ENCODE measurements at places on chromosomes 3 and 15.
A peak's percentile ranks its signal among the peaks of the same experiment; 100 is the strongest.

DNA sequence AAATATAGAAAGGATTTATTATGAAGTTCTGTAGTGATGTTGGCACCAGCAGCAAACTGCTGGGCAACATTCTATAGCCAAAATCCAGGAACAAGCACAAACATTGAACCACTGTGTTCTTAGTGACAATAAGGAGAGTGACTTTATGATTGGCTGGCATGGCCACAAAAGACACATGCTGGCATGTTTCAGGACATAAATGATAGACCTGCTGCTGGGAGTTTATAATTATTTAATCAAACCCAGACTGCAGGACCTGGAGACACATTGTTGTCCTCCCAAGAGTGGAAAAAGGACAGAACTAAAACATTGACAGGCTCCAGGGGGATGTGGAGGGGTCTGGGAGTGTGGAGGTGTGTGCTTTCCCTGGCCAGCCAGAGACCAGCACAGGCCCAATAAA is 255.3 kb upstream of the LRTM1 start:
- no peak for DNase-seq

DNA sequence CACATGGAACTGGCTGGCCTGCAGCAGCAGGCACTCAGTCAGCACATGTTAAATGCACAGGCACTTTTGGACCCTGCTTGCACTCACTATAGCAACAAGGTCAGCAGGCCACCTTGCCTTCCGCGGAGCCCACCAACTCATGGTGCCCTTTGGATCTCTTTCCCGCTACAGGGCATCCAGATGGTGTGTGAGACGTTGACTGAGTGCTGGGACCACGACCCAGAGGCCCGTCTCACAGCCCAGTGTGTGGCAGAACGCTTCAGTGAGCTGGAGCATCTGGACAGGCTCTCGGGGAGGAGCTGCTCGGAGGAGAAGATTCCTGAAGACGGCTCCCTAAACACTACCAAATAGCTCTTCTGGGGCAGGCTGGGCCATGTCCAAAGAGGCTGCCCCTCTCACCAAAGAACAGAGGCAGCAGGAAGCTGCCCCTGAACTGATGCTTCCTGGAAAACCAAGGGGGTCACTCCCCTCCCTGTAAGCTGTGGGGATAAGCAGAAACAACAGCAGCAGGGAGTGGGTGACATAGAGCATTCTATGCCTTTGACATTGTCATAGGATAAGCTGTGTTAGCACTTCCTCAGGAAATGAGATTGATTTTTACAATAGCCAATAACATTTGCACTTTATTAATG is 85.0 kb downstream of the TGFBR2 start:
- DNase-seq: no peak

DNA sequence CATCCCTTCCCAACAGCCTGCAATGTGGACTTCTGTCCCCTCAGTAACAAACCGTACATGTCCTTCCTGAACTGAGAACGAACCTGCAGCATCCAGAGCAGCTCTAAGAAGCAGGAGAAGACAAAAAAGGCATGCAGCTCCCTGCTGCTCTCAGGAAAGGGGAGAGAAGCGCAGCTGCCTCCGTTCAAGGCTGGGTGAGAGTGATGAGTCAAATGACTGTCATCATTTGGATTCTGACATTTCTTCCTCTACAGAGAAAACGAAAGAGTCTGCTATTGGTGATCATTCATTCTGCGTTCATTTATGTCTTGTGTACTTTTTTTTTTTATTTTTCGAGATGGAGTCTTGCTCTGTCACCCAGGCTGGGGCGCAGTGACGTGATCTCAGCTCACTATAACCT is 677.8 kb downstream of the FHIT start:
- DNase-seq: no peak

- no peak for DNase-seq
These were observed 541.0 kb downstream of the PLOD2 start for GRCh38 chr3:145620002-145620401.

GRCh38 chr3:135050536-135050935 is 255.5 kb downstream of the EPHB1 start:
- DNase-seq: no peak

GRCh38 chr15:49625460-49626036 is 4.7 kb downstream of the DTWD1 start:
- no peak for DNase-seq

DNA sequence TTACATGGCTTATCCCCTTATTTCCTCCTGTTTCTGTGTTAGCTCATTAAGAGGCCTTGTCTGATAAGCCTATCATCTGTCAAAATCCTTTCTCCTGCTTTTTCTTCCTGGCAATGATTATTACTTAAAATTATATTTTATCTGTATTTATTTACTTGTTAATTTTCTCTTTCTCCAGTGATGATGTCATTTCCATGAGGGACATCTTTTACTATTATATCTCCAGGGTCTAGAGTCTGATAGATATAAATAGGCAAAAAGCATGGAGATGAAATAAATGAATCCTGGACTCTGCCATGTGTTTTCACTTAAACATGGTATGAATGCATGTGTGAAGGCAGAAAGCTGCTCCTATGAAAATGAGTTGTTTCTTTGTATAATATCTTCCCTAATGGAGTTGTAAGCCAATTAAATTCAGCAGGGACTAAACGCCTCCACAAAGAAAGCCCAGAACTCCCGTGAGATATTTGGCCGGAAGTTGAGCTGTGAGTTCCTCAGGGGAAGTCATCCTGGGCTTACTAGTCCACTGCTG is 375.2 kb downstream of the TUSC7 start:
- no peak for DNase-seq

DNA sequence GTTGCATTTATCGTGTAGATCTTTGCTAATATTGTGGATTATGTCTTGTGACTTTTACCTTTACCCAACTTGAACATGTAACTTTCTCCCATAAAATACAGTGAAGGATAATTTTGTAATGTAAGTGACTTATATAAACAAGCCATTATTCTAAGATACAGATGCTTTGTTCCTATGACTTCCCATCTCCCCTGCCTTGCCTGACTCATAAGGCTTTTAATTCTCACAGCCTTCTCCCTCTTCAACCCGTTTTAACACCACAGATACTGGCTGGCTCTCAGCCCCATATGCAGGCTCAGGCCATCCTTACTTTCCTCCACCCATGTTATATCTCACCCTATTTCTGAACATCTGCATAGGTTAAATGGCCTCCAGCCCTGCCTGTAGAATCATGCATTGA is 4.1 kb downstream of the CCNDBP1 start:
- DNase-seq: no peak

GRCh38 chr15:27989427-27989826 is 109.7 kb downstream of the OCA2 start:
- DNase-seq: no peak

DNA sequence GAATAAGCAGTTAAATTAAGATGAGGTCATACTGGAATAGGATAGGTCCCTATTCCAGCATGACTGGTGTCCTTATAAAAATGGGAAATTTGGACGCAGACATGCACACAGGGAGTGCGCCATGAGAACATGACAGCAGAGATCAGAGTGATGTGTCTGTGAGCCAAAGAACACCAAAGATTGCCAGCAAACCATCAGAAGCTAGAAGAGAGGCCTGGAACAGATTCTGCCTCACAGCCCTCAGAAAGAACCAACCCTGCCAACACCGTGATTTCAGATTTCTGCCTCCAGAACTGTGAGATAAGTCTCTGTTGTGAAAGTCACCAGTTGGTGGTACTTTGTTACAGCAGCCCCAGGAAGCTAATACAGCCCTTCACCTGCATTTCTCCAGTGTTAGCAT is 34.7 kb downstream of the EPHB1 start:
- DNase-seq: no peak

DNA sequence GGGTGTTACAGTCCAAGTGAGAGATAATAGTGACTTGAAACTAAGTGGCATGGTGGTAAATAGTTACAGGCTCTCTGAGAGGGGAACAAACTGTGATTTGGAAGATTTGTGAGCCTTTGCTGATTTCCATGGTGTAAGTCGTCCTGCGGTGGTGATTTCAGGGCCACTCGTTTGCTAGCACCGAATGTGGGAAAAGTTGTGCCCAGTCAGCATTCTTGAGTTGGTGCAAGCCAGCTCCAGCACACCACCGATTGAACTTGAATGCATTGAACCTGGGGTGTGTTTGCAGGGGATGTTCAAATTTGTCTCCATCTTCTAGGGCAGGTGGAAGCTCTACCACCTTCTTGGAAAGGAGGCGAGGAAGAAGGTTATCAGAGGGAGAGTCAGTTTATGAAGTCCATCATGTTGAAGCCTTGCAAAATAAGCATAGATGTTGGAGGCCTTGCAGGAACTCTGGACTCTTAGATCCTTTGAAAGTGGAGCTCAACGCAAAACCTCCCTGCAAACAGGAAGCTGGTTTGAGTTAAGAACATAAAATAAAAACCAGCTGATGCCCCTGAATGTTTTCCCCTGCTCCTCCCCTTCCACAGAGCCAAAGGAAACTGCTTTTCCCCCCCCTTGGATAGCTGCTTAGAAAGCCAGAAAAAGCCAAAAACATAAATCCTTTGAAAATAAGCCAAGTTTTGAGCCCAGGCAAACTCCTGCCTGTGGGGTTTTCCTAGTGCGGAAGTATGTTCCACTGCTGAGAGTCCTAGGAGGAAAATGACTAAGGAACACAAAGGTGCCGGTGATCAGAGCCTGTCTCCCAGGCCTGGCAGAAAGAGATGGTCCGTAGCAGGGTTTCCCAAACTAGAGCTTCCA is 21.9 kb downstream of the MAPKBP1 start:
- no peak for DNase-seq

DNA sequence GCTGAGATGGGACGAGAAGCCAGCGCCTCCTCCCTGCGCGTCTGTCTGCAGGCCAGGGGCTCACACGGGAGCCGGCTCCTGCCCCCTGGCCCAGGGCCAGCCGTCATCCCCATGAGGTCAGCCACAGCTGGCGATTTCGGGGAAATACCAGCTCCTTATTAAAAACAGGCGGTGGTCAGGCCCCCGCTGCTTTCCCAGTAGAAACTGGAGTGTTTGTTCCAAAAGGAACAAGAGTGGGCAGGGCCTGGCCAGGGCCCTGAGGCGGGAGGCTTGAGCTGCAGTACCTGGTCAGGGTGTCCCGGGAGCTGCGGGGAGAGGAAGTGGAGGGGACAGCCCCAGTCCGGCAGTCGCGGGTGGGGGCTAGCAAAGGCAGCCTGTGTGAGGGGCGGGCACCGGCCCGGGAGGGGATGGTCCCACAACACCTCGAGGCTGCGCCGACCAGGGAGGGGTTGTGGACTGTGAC is 17.8 kb downstream of the MYL3 start:
- DNase-seq: no peak

- no peak for DNase-seq
These were observed 183.7 kb upstream of the KCNH8 start for GRCh38 chr3:18964640-18965039.

DNA sequence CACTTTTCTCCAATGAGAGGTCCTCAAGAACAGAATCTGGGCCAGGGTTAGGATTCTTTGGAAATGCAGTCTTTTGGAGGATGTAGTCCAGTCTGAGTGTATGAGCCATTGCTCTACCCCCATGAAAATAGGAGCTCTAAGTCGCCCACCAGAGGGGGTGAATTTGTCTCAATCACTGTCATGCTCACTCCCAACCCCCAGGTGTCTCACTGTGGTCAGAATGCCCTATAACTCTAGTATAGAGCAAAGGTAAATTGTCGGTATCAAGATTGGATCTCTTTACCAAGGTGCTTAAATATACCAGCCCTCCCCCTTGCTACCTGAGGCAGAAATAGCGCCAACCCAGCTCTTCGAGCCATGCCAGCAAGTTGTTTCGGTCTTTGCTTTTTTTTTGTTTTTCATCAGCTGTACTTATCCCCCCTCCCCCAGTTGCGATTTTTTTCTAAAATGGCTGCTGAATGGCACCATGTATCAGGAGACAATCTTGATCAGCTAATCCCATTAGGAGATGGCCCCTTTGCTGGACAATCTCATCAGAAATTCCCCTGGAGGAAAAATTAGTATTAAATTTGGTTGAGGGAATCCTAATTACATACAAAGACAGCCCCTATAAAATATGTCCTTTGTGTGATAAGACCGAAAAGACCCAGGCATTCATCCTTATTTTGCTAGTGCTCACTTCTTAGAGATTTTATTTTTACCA is 130.7 kb downstream of the EBLN2 start:
- DNase-seq: peak; percentile 66

GRCh38 chr3:152203652-152204051 is 65.1 kb upstream of the MBNL1 start:
- DNase-seq: no peak

GRCh38 chr3:139217633-139218032 is 126.2 kb upstream of the MRPS22 start:
- DNase-seq: no peak

DNA sequence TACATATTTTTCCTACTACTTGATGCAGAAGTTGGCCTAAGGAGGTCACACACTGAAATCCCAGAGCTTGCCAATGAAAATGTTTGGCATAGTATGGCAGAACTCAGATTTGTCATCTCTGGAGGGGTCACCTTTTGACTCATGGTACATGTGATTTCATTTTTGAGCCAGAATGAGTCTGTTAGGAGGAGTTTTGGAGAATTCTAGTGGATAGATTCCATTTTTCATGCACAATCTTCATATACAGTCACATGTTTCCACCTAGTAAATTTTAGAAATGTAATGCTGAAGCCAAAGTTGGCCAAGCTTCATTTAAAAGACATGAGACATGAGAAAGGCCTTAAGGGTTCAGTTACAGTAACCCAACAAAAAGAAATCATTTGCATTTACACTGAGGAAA is 97.8 kb upstream of the IGSF10 start:
- DNase-seq: no peak

GRCh38 chr15:74482661-74483060 is 21.7 kb upstream of the UBL7 start:
- DNase-seq: no peak

GRCh38 chr3:71752831-71753700 is 589 bp upstream of the GPR27 start:
- DNase-seq: no peak

DNA sequence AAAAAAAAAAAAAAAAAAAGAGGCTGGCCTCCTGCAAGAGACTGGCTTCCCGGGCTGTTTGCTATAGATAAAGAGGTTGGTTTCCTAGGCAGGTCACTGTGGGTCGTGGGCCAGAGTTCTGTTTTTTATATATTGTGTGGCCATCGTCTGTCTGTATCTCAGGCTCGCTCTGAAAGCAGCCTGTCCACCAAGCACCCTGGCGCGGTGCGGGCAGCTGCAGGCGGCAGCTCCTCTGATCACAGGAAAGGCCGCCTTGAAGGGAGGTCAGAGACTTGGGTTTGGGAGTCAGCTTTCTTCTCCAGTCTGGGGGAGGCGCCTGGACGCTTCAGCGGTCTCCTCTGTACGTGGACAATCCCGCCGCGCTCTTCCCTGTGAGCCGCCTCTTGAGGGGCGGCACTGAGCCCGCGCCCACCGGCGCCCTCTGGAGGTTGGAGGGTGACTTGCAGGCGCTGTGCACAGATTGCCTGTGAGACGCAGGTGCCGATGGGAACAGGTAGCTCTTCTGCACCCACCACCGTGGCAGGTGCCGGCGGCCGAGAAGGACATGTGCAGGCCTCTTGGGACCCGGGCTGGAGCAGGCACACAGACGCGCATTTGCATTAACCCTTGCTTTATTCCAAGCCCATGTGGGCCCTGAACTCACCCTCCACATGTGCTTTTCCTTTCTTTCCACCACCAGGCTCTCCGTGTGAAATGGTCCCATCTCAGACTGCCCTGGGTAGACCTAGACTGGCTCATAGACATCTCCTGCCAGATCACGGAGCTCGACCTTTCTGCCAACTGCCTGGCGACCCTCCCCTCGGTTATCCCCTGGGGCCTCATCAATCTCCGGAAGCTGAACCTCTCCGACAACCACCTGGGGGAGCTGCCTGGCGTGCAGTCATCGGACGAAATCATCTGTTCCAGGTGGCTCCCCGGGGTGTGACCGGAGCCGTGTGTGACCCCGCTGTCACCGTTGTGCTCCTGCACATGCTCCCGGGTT is 89.3 kb downstream of the LRRK1 start:
- peak; percentile 61 for DNase-seq

Measured in H1 (cell line).